ENCODE measurements at places on chromosomes 5 and 9.

- no peak for DNase-seq
Observed at GRCh38 chr5:34490506-34491250, 165.4 kb upstream of the RAI14 start.

DNA sequence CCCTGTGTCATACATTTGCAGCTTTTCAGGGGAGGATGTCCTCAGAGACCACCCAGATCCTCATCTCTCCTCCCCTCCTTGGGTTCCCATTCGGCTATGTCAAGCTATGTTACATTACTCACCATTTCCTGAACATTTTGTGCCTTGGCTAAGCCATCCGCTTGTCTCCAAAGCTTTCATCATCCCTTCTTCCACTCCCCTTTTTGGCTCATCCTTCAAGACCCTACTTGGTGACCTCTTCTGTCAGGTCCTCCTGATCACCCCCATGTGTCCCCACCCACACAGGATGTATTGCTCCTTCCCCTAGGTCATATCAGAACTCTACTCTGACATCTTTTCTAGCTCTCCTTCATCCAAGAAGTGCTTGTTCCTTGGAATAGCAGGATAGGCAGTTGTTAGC is 81.8 kb downstream of the BOD1 start:
- DNase-seq = no peak

DNA sequence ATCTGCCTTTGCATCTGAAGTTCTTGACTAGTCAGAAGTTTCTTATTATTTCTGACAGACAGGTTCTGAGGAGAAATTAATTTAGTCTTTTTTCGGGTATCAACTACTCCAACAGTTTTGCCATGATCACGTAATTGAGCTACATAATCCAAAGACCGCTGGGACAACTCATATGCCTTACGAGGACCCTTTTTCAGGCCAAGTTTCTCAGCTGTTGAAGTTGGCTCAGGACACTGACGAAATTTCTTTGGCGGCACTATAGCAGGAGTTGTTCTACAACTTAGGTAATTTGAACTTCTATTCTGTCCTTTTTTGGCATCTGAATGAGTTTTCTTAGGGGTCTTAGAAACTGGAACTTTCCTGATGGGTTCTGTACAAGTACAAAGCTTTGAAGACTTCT is 27.2 kb downstream of the SETX start:
- no peak for DNase-seq

DNA sequence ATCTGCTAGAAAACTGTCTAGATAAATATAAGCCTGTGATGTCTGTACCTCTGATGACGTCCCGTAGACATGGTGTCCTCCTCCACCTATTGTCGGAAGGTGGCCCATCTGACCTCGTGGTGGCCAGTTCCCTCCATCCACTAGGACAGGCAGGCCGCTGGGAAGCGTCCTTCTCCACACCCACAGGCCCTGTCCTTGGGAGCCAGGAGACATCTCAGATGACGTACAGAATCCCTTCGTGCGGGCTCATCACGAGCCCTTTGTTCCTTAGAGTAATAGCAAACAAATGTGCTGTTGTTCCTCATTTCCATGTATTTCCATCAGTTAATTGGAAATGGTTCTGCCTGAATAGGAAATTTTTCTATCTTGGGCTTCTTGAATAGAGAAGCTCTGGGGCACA is 38.3 kb upstream of the TENT4A start:
- no peak for DNase-seq

GRCh38 chr5:111238431-111239225 is 14.4 kb downstream of the CAMK4 start:
- no peak for DNase-seq

- DNase-seq = no peak
Observed at GRCh38 chr5:172929371-172929838, 29.8 kb upstream of the RPL26L1 start.

DNA sequence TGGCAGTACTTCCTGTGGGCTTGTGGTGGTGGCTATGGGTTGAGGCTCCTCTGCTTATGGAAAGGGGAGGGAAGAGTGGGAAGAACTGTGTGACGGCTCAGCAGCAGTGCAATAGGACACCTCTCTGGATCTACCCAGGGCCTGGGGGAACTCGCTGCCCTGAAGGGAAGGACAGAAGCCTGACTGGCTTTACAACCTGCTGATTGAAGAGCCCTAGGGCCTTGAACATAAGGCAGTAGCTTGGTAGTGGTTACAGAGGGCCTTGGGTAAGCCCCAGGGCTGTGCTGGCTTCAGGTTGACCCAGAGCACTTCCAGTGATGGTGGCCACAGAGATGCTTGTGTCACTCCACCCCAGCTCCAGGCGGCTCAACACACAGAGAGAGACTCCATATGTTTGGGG is 5.5 kb downstream of the CCIN start:
- no peak for DNase-seq

- DNase-seq = no peak
Observed at GRCh38 chr5:128596071-128596470, 58.0 kb upstream of the FBN2 start.

- DNase-seq = no peak
Observed at GRCh38 chr5:141863569-141864178, 14.5 kb downstream of the PCDH1 start.

DNA sequence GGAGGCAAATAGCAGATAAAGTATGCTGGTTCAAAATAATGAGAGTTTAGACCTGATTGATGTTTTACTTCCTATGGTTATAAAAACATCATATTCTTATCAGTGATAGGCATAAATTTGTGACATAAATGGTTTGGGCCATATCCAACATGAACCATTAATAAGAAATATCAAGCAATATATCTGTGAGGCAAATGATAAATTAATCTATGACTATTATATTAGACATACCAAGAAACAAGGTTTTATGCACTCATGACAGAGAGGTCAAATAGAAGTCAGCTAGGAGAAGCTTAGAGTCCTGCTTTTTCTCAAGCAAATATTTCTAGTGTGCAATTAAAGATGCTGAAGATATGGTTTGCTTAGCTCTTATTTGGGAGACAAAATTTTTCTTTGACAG is 10.4 kb downstream of the SMIM3 start:
- no peak for DNase-seq

DNA sequence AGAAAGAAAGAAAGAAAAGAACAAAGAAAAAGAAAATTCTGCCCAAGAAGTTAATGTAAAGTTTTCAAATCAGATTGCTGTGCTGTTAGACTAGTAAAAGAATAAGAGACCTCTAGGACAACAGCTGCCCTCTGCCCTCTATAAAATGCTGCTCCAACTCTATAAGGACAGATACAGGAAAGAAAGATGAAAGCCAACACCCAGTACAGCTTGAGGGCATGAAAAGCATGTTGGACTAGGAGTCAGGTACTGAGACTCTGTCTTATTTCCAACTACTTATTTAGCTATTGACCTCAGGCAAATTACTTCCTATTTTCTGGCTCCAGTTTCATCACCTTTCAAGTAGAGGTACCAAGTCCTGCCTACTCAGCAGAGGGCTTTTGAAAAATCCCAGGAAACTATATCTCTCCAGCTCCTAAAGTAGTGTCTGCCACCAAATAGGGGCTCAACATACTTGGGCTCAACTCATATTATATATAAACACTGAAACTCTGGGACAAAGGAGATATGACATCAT is 5.7 kb downstream of the HBEGF start:
- no peak for DNase-seq
